ENCODE measurements at places on chromosomes 2 and 18.

GRCh38 chr2:3377279-3377611 lies 373 bp downstream of the EIPR1 start:
- no peak for DNase-seq

GRCh38 chr2:227219312-227220105 lies 55.1 kb downstream of the COL4A3 start:
- DNase-seq = no peak

DNA sequence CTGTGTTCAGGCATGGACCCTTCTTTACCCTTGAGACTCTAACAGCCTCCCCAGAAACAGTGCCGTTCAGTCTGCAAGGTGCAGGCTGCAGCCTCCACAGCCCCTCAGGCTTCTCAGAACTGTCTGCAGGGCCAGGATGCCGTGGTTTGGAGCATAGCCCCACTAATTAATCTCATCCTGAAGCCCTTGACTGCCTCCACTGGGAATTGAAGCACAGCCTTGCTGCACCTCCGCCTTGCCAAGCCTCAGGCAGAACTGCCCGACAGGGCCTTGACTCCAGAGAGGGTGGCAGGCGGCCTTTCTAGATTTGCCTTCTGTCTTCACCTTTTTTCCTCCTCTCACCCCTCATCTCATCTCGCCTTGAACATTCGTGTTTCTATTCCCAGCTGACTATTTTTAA lies 119.8 kb downstream of the NRP2 start:
- DNase-seq = no peak

GRCh38 chr2:127422559-127423477 lies 4.6 kb downstream of the PROC start:
- DNase-seq = no peak

DNA sequence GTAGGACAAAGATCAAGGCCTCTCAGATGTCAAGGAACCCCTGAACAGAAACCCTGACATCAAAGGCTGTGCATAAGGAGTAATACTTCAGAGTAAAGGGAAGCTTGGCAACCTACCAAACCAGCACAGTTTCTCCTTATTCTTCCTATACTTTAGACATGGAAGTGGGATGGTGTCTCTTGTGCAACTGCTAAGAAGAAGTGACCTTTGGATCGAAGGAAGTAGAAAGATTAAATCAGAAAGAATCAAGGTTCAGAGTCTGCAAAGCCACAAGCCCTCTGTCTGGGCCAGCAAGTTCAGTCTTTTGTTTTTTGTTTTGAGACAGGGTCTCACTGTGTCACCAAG lies 66.2 kb upstream of the SLC39A10 start:
- no peak for DNase-seq

DNA sequence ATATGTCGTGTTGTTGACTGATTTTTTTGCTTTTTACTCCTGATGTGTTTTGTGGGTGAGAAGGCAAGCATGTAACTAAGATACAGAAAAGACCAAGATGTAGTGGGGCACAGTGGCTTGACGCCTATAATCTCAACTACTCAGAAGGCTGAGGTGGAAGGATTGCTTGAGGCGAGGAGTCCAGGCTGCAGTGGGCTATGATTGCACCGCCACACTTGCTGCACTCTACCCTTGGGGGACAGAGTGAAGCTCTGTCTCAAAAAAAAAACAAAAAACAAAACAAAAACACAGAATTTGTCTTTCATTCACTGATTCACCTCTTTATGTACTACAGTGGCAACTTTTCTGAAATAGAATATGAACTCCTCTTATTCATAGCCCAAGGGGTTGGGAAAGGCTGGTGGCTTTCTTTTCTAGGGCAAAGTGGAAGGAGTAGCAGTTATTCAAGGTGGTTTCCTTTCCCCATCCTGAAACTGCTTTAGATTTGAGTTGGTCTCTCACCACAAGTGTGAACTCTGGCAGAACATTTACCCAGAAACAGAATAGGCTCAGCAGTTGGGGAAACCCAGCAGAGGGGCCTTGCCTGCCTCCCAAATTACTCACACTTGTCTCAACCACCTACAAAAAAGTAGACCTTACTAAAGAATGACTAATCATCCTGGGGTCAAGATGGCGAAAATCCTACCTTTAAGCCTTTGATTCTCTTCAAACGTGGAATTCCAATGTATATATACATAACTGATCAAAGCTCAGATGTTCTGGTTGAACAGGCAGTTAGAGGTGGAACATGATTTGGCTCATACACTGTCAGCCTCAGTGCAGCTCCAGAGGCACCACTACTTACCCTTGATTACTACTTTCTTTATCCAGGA lies 6.5 kb downstream of the TANK start:
- DNase-seq = no peak

DNA sequence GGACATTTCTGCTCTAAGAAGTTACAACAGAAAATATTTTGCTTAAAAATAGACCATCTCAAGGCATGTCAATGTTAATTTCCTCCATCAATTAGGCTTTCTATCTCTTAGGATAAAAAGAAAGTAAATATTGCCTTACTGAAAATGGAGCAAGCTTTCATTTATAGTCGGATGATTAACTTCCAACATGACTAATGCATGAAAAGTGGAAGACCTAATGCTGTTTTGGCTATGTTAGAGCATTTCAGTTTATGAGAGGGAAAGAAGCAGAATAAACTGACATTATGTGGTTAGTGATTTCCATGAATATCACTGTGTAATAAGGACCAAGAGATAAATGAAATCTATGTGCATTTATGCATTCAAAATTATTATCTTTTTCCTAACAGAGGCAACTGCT lies 475.2 kb upstream of the UBE2E3 start:
- no peak for DNase-seq
